ENCODE measurements at places on chromosomes 12 and 14. TPM values are rescaled to one million over a fixed set of nuclear protein-coding genes. Genes with fewer than 3 reads are reported as not detected.

DNA sequence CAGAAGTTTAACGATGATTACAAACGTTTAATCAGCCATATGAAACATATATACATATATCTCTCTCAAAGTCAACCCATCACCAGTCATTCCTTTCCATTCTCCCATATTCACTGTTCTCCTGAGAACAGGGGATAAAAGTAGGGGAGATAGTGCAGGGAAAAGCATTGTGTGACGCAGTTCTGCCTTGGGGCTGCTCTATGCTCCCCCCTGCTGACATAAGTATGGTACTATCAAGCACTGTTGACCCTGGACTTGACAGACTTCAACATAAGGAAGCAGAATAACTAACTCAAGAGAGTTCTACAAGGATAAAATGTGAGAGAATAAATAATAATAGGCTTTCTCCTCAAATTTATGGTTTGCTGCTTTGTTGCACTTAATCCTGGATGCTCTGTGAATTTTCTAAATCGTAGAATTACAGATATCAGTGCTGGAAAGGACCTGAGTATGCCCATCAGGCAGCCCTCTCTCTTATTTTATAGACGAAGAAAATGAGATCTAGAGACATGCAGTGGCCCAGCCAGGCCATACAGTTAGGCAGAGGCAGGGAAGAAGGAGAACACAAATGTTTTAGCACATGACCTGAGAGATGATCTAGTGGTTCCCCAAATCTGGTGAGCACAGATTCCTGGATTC, 87.2 kb downstream of the SCN8A start:
- DNase-seq = no peak

DNA sequence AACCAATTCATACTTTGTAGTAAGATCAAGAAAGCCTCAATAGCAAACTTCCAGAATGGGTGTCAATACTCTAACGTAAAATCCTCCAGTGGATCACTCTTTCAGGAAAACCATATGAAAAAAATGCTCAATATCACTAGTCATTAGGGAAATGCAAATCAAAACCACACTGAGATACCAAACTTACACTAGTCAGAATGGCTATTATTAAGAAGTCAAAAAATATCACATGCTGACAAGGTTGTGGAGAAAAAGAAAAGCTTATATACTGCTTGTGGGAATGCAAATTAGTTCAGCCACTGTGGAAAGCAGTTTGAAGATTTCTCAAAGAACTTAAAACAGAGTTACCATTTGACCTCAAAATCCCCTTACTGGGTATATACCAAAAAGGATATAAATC, 49.5 kb upstream of the ATXN7L3B start:
- no peak for DNase-seq

The AGAP2 gene
- 0.29 TPM for total RNA-seq

The IFI27L1 gene
- total RNA-seq = 7.4 TPM

All from uterus (tissue), 4 donors.